Progenitor cell of endocrine pancreas (in vitro differentiated cells): ENCODE measurements at places on chromosomes 2 and 18.
A peak's percentile ranks its signal among the peaks of the same experiment; 100 is the strongest.

DNA sequence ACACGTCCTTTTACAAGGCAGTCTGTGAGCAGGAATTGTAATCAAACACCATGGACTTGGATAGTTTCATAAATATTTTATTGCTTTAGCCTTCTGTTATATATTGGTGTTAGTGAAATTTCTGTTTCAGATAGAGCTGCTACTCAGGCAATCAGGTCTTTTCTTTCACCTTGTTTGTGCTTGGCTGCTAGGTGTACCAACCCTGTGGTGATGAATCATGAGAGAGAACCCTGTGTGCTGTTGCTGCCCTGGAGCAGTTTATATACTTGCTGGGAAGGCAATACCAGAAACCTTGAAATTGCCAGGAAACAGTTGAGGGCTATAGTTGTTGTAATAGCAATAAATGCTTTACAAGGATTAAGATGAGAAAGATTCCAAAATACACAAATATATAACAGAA, 84.5 kb downstream of the FSHR start:
- H3K4me3 ChIP-seq = no peak overlapping the region
- H3K27ac ChIP-seq = no peak overlapping the region
- H3K4me1 ChIP-seq = no peaks in the 10 kb centered on the region
- H3K36me3 ChIP-seq = no peaks in the 10 kb centered on the region
- DNase-seq = no peak

- peaks cover 2% of the 10 kb centered on the region for H3K36me3 ChIP-seq
- peaks cover 39% of the 10 kb centered on the region for H3K27me3 ChIP-seq
- peak; percentile 25 for DNase-seq
- peak overlapping the region; percentile 88 for H3K4me3 ChIP-seq
- peak overlapping the region; percentile 96 for H3K27ac ChIP-seq
These were observed 679 bp downstream of the PMAIP1 start for GRCh38 chr18:59900222-59901128.

DNA sequence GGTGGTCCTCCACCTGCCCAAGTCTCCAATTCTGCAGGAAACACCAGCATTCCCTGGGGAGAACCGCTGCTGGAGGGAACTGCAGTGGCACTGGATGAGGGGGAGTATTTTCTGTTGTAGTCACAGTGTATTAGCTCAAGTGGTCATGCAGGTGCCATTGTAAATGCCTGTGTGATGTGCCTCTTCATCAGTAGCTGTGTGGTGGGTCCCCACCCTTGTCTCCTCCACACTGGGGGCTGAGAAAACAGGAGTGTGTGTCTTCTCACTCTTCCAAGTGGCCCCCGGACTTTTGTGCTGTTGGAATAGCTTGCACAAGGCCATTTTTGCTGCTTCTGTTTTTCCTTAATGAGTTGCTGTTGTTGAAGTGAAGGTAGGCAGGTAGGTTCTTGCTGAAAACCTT, 8.7 kb downstream of the NCK2 start:
- peaks cover 15% of the 10 kb centered on the region for H3K36me3 ChIP-seq
- H3K4me3 ChIP-seq = no peak overlapping the region
- peak overlapping the region; percentile 63 for H3K27ac ChIP-seq
- peaks cover 39% of the 10 kb centered on the region for H3K4me1 ChIP-seq
- no peaks in the 10 kb centered on the region for H3K27me3 ChIP-seq

DNA sequence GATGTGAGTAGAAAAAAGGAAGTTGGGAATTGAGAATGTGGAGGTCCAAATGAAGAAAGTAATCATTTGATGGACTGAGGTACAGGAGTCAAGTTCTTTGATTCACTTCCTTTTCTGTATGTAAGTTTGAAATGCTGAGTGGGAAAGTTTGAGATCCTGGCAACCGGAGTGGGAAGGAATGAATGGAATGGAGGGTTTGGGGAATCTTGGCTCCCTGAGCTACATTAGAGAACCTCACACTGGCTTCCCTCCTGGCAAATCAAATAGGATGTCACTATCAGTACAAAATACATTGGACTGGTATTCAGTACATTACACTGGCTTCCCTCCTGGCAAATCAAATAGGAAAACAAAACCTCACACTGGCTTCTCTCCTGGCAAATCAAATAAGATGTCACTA, 9.8 kb upstream of the RNF138 start:
- no peaks in the 10 kb centered on the region for H3K27me3 ChIP-seq
- H3K27ac ChIP-seq = no peak overlapping the region
- peaks cover 15% of the 10 kb centered on the region for H3K4me1 ChIP-seq
- no peaks in the 10 kb centered on the region for H3K36me3 ChIP-seq

- H3K36me3 ChIP-seq = no peaks in the 10 kb centered on the region
- no peak overlapping the region for H3K4me3 ChIP-seq
- DNase-seq = no peak
- peak overlapping the region; percentile 47 for H3K27ac ChIP-seq
- peaks cover 7% of the 10 kb centered on the region for H3K4me1 ChIP-seq
These were observed 66.6 kb downstream of the ADNP2 start for GRCh38 chr18:80175451-80176204.
